DMS153 (cell line): ENCODE measurements at places on chromosomes 5 and 9.

DNA sequence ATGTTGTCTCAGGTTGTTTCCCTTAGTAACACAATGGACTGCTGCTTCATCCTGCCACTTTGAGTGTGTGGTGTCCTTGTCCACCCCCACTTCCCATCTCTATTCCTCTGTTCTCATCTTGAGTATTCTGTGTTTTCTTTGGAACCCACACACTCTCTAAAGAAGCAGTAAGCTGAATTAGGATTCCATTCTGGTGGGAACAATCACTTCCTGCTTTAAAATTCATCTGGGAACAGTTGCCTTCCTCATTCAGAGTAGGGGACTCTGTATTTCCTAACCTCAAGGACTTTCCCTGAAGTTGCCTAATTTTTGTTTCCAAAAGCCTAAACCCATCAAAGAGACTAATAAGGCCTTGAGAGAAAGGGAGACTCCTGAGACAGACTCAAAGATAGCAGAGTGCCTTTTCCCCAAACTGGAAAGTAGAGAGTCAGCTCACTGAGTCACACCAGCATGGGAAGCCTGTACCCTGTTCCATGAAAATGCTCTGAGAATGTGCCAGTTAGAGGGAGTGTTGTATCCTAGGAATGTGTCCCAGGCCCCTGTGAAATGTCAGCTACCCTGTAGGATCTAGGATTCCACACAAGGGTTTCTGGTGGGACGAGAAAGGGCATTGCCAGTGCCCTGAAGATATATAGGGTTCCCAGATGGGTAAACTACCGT lies 63.6 kb downstream of the CCDC192 start:
- DNase-seq: no peak

- DNase-seq: no peak
Observed at GRCh38 chr9:33082538-33083326, 6.3 kb upstream of the SMU1 start.

DNA sequence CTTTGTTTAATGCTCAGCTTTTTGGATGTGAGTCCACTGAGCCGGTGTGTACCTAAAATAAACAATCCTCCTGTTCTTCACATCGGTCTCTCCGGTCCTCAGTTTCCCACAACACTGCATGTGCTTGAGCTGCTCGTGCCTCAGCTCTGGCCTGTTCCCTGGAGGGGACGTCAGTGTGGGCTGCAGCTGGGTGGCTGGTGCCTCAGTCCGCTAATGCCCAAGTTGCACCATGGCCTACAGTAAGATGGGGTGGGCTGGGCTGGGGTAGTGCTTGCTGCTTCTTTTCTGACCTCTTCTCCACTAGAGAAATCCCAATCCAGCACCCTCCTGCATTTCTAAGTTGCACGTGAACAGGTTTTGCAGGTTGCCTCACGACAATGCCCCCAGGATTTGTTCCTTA lies 595 bp upstream of the BTNL9 start:
- no peak for DNase-seq

- no peak for DNase-seq
Observed at GRCh38 chr9:91677822-91678436, 254.3 kb upstream of the NFIL3 start.

- DNase-seq: no peak
Observed at GRCh38 chr5:75571547-75571946, 39.7 kb upstream of the ANKDD1B start.

DNA sequence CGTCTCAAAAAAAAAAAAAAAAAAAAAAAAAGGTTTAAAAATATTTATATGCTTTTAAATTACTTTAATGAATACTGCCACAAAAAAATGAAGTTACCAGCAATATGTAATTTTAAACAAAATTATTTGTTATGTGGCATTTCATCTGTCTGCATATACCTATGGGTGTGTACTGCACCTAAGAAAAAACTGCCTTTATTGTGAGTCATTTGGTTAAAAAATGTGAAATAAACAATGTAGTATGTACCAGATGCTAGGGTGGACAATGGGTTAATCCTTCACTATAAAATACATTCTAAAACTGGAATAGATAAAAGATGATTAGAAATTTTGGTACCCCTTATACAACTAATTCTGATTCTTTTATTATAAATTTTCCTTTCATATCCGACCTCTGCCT lies 12.3 kb downstream of the CHD1 start:
- DNase-seq: no peak

- no peak for DNase-seq
Observed at GRCh38 chr5:16932401-16932800, 3.7 kb downstream of the MYO10 start.

GRCh38 chr5:181053488-181054121 lies 13.5 kb downstream of the BTNL9 start:
- DNase-seq: no peak

- no peak for DNase-seq
Observed at GRCh38 chr9:121160025-121160424, 41.6 kb downstream of the RAB14 start.

- DNase-seq: no peak
Observed at GRCh38 chr5:136103118-136103517, 29.5 kb upstream of the SMAD5 start.

GRCh38 chr5:5658226-5658625 lies 235.7 kb downstream of the ICE1 start:
- no peak for DNase-seq

- DNase-seq: peak; percentile 1
Observed at GRCh38 chr9:127199001-127199791, 65.4 kb upstream of the GARNL3 start.

DNA sequence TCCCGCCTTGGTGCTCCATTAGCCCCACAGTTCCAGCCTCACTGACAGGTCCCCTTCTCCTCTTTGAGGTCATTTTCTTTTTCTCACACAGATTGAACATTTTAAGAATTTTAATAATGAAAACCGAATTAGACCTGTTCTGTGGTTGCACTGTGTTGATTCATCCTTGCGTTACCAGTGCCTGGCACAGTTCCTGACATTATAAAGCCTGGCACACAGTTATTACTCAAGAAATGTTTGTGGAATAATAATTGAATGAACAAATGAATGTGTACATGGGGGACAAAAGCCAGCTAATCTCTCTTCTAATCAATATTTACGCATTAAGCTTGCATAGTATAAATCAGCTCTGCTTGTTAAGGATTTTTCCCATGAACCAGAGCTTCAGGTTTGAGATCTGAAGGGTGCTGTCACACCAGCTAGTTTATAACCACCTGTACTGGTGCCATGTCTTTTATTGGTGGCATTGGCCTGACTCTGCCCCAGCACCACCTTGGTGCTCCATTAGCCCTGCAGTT lies 80.0 kb downstream of the SV2C start:
- DNase-seq: no peak

DNA sequence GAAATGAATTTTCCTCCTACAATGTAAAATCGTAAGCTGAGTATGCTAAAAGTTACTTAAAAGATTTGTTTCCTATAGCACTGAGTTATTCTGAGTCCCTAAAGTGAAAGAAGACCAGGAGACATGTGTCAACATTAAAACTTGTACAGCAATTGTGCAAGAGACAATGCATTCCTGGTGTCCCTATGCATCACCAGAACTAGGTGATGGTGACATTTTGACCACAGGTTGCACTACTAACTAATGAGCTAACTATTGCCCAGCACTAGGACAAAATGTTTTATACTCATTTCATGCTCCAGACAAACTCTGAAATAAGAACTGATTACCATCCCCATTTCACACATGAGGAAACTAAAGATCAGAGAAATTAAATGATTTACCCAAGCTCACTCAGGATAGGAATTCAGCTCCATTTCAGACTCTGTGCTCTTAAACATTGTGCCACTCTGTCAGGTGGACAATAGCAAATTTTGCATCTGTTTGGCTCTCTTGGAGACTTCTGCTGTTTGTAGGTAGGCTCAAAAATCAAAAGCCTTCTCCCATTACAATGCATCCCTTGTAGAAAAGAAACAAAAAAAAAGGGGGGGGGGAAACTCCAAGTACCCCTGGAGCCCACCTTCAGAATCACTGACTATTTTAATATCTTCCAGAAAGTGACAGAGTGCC lies 269.2 kb downstream of the ACTL7B start:
- no peak for DNase-seq

GRCh38 chr9:98302938-98303632 lies 47.6 kb upstream of the TBC1D2 start:
- DNase-seq: no peak

- DNase-seq: no peak
Observed at GRCh38 chr5:134133188-134133994, 18.9 kb downstream of the TCF7 start.

DNA sequence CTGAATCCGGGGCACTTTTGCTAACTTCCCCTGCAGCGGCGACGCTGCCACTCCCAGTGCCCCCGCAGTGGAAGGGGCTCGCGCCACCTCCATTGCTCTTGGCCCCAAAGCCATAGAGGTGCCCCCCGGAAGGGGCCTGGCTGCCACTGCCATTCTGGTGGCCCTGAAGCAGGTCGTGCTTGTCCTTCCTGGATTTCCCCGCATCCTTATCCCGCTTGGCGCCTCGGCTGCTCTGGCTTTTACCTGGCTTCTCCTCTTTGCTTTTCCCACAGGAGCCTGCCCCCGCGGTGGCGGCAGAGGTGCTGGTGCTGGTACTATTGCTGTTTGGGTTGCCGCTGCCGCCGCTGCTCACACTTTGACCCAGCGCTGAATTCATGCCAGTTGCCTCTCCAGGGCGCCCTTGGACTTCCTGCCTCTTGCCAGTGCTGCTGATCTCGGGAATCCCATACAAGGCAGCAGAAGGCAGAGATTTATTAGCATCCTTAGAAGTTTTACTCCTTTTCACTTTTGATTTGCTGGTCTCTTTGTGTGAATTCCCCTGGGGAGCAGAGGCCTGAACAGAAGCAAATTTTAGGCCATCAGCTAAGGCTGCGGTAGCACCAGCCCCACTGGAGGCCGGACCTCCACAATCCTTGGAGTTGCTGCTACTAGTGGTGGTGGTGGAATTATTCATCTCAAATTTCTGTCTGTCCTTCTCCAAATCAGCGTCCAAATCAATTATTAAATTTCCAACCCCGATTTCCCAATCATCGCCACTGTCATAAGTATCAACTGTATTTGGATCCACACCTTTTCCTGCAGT lies 2.1 kb downstream of the ZNF608 start:
- no peak for DNase-seq

GRCh38 chr9:127923771-127924170 lies 6.8 kb downstream of the PIP5KL1 start:
- DNase-seq: no peak

GRCh38 chr9:134225186-134225585 lies 60.8 kb upstream of the RNU6ATAC start:
- no peak for DNase-seq

- no peak for DNase-seq
Observed at GRCh38 chr9:133429641-133430161, 7.5 kb downstream of the ADAMTS13 start.

DNA sequence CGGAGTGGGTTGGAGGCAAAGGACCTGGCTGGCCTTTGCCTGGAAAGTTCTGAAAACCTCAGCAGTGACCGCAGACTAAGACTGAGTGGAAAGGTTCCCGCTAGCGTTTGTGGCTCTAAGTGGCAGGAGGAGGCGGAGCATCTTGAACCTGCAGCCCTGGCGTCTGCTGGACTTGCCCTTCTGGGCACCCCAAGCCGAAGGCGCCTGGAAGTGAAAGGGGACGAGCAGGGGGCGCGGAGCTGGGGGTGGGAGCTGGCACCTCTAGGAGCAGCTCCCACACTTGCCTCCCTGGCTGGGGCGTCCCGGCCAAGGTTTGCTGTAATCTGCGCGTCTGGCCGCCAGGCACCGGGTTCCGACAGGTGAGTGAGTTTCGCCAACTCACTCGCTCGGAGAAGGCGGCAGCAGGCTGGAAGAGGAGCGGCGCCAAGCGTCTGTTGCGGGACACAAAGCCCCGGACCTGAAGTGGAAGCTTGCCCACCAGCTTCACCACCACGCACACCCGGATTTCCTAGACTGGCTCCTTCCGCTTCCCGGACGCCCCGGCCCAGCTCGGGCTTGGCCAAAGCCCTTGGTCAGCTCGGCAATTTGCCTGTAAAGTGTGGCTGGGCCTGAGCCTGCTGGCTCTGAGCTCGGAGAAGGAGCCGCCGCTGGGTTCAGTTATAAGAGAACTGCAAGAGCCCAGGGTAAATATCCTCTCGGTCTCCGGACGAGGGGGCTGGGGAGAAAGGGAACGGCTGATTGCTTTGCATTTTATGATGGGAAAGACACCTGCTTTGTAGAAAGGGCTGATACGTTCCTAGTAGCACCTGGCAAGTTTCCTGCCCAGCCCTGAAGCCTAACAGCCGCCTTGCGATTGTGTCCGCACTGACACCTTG lies at the start of gene GNA14:
GNA14 (minus strand) TSS at position 89 of the 875 bp plus-strand sequence. CDS start 529 bp downstream, outside the sequence.
- peak; percentile 54 for DNase-seq

- DNase-seq: no peak
Observed at GRCh38 chr5:8577792-8578191, 708.8 kb downstream of the MTRR start.

DNA sequence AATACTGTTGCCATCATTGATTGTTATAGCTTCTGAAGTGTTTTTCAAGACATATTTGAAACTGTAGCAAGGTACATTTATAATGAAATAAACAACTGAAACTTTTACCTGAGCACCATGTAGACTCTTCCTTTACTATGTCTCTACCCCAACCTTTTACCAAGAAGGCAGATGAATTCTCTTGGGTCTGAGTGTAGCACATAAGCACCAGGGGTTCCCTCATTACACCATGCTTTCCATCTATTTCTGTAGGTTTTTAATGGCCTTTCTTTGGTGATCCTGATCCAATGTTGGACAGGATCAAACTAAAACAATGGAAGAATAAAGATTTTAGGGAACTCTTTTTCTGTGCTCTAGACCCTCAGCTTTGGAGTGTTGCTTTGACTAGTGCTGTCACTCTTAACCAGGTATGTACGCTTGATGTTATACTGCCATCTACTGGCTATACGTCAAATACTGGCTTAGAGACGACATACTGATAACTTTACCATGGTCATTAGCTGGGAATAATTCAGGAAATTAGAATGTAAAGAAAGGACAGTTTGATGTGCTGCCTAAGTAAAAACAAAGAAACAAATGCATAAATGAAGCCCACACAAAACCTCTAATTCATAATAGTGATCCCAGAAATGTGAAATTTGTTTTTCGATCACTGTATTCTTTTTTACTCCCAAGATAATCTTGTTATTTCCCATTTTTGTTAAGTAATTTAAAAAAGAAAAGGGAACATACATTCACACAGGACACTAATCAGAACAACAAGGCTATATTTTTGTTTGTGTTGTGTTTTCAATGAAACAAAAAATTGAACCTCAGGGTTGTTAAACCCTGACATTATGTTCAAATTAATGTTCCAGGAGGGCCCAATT lies 30.7 kb downstream of the IFNW1 start:
- DNase-seq: peak; percentile 43

- peak; percentile 32 for DNase-seq
Observed at GRCh38 chr9:134215699-134216448, 51.5 kb upstream of the RNU6ATAC start.

DNA sequence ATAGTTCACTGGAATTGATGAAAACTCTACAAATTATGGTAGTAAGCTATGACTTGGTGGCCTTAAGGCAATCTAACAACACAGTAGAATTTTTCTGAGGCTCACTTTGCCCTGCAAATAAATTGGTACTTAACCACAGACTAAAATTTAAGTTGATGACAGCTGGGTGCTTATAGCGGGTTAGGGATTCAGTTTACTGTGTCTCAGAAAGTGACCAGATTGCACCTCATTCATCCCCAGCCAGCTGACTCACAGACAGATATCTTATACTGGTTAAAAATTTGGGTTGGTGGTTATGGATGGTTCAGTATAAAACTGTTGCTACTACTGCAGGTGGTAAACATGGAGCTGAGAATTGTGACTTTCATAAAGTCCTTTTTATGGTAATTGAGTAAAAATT lies 2.8 kb downstream of the CKS2 start:
- DNase-seq: no peak

- no peak for DNase-seq
Observed at GRCh38 chr5:172342918-172343317, 59.4 kb upstream of the UBTD2 start.
